Dermis blood vessel endothelial cell (primary cell): ENCODE measurements at places on chromosomes 12 and 14. TPM values are rescaled to one million over a fixed set of nuclear protein-coding genes. Genes with fewer than 3 reads are reported as not detected.

DNA sequence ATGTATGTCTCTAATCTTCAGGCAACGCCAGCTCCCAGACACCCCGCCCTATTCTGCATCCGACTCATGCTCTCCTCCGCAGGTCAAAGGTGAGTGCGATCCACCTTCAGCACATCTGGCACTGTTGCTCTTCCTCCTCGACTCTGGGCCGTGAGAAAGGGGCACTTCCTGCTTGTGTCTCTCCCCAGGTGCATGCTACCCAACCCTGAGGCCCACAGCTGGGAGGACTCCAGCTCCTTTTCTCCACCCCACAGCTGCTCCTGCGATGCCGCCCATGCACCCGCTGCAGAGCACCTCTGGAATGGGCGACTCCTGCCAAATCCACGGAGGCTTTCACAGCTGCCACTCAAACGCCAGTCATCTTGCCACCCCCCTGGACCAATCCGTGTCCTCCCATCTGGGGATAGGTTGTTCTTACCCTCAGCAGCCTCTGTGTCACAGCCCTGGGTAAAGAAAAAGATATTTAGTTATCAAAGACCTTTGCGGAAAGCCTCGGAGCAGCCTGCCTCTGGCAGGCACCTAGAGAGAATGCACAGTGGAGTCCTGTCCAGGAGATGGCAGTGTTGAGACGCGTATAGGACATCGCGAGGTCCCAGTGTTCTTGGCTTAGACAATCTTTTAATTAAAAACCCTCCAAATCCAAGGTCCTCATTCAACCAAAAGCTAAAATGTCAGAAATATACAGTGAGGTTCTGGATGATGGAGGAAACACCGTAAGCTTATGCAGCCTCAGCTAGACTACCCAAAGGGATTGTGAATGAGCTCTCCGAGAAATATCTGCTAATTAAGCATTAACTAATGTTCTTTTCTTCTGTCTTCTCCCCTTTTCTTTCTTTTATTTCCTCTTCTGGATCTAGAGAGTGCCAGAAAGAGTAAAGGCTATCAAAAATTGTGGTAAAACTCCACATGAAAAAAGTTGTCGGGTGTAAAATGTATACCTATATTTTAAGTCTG is 54.3 kb downstream of the MYRFL start:
- peak; percentile 85 for DNase-seq

DNA sequence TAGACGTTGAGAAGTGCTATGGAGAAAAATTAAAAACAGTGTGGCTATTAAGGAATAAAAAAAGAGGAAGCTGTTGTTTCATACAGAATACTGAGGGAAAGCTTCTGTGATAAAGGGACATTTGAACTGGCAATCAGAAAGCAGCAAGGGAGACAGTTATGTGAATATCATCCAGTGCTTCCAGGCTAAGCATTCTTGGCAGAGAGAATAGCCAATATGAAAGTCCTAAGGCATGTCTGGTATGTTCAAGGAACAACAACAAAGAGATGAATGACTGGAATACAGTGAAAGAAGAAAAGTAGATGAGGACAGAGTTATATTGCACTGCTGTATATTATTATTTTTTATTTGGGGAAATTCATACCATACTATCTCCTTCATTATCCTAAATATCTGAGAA is 23.9 kb downstream of the SCAF11 start:
- DNase-seq = peak; percentile 59

RD3L gene
- not detected in 2 replicates for total RNA-seq

DNA sequence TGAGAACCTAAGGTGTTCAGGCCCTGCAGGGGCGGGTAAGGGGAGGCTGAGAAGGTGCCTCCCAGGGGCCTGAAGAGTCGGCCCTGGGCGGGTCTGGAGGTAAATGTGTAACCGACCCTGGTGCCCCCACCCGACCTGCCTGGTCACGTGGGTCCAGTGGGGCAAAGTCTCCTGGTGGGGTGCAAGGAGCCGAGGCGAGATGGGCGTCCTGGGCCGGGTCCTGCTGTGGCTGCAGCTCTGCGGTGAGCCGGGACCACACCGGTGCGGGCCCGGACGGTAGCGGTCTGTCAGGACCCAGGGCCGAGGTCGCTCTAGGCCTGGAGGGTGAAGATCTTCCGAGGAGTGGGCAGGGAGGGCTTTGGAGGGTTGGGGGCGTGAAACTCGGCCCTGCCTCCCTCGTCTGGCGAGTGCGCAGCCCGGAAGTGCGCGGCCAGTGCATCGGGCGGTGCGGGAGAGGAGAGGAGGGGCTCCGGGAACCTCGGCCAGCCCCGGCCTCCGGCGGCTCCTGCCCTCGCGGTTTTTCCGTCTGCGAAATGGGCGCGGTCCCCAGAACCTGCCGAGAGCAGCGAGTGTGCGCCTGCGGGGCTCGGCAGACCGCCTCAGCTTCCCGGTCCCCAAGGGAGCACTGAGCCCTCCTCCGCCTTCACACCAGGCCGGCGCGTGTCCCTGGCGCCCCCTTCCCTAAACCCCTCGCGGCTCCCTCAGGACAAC is at the start of gene AMN:
Gene AMN (plus strand): TSS at position 174 of the 711 bp plus-strand sequence. CDS start 26 bp downstream, at position 200.
- DNase-seq = peak; percentile 27

DNA sequence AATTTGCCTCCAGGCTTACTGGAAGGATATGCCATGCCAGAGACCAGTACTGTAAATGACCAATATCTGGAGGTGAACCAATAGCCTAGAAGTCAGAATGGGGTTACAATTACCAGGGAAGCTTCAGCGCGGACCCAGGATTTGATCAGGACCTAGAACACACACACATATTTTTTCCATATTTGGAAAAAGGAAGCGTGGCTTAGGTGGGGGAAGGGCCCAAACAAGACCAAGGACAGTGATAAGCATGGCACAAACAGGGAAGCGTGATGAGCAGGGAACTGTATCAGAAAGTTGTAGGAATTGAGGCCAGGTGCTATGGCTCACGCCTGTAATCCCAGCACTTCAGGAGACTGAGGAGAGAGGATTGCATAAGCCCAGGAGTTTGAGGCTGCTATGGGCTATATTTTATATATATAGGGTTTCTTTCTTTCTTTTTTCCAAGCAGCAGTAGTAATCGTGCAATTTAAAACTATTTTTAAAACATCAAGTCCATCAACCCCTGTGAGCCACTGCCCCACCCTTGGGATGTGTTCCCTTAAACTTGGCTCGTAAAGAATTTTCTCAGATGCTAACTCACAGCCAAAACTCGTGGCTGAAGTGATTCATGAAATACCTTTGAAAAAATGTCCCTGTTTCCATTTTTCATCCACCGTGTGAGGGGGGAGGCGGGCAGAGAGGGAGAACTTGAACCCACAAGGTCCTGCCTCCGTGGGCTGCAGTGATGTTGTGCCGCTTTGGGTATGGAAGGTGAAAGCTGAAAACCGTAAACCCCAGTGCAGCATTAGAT is 16.7 kb downstream of the HRK start:
- no peak for DNase-seq

- DNase-seq = no peak
These were observed 404.2 kb downstream of the TMEM121 start for GRCh38 chr14:105930572-105930971.

DNA sequence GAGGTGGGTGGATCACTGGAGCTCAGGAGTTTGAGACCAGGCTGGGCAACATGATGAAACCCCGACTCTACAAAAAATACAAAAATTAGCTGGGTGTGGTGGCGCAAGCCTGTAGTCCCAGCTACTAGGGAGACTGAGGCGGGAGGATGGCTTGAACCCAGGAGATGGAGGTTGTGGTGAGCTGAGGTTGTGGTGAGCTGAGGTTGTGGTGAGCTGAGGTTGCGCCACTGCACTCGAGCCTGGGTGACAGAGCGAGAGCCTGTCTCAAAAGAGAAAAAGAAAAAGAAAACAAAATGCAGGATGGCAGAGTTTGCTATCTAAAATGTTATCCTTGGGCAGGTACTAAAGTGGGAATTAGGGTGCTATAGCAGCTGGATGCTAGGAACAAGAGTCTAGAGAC is 10.8 kb upstream of the GPRC5A start:
- DNase-seq = no peak
